ENCODE measurements at places on chromosomes 3 and 15.

DNA sequence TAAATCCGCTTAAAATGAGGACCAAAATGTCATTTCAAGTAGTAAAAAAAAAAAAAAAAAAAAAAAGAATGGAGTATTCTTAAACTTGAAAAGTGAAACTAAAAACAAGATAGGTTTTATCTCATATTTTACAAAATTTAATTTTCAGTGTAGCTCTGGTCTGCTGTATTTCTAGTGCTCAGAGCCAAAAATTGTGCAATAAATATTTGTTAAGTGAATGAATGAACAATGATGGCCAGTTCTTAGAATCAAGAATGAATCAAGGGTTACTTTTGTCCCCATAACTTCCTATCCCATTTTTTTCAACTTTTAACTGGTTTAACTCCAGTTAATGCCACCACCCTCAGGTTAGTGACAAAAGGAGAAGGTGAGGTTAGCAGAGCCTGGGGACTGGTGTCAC lies 214.4 kb downstream of the ABHD5 start:
- no peak for DNase-seq

DNA sequence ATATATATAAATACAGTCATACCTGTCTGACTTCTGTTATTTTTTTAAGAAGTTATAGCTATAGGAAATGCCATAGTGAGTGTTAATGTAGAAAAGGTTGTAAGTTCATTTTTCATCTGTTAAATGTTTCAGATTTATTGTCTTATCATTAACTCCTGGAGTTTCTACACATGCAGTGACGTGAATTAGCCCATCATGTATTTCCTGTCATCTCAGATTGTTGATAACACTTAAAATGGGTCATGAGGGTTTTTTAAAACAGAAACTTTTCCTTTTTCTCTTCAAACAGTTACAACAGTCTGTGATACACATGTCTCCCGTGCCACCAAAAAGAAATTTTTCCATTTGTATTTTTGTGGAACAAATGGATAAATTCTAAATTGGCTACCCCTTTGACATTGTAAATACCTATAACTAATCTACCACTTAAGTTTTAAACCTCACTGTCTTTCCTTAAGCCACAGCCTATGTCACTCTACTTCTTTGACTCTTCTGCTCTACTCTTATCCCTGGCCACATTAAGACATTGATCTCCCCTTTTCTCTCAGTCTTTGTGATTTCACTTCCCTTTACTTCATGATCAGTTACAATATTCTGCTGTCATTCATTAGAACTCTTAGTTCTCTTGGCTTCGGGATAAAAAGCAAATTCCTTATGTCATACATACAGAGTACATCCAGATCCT lies 89.1 kb downstream of the NEO1 start:
- no peak for DNase-seq

GRCh38 chr15:30872341-30872748 lies 31.4 kb upstream of the FAN1 start:
- DNase-seq = no peak

DNA sequence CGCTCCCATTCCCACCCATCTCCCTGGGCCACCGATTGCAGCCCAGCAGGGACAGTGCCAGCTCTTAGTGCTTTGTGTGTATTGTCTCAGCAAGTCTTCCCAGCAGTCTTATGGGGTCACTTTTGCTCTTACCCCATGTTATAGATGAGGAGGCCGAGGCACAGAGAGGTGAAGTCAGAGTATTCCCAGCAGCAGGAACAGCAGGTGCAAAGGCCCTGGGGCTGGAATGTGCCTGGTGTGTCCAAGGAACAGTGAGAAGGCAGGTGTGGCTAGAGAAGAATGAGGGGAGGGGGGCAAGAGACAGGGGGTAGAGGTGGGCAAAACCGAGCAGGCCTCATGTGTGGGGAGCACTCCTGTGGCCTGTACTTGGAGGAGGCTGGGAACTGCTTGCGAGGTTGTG lies 12.8 kb upstream of the DUSP7 start:
- DNase-seq = no peak

- no peak for DNase-seq
Observed at GRCh38 chr15:29452881-29453731, 183.5 kb upstream of the NSMCE3 start.

DNA sequence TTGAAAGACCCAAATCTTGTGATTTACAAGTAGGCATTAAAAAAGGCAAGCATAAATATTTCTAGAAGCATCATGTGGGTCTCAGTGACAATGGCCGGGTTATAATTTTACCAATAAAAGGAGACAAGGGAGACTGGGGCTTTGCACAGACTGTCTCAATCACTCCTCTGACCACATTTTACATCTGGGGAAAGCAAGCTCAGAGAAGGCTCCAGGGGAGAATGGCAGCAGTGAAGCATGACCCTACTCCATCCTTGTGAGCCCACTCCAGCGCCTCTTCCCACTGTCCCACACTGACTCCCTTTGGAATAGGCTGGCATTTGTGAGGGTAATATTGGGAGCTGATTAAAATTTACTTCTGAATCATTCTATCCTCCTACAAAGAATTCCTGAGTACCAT lies 61.8 kb downstream of the SATB1 start:
- no peak for DNase-seq

DNA sequence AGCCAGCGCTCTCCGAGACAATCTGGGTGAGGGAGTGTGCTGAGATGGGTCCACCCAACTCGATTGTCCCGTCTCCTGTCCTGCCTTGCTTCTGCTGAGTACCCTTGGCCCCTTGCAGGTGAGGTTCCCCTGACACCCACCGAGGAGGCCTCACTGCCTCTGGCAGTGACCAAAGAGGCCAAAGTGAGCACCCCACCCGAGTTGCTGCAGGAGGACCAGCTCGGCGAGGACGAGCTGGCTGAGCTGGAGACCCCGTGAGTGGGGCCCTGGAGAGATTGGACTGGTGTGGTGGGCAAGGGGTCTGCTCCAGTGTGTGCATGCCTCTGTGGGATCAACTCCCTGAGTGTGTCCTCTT lies 23.6 kb downstream of the NBEAL2 start:
- no peak for DNase-seq
